ENCODE measurements at places on chromosomes 11 and 22.

- no peak for DNase-seq
These were observed 70.2 kb upstream of the LMO1 start for GRCh38 chr11:8333811-8334401.

GRCh38 chr11:36278531-36279282 is 10.5 kb downstream of the COMMD9 start:
- no peak for DNase-seq

- DNase-seq, result no peak
These were observed 320.3 kb upstream of the ZC3H12C start for GRCh38 chr11:109772892-109773291.

GRCh38 chr11:130197386-130198035 is 37.9 kb downstream of the ST14 start:
- no peak for DNase-seq

GRCh38 chr11:34696862-34697261 is 76.0 kb downstream of the EHF start:
- DNase-seq, result no peak

DNA sequence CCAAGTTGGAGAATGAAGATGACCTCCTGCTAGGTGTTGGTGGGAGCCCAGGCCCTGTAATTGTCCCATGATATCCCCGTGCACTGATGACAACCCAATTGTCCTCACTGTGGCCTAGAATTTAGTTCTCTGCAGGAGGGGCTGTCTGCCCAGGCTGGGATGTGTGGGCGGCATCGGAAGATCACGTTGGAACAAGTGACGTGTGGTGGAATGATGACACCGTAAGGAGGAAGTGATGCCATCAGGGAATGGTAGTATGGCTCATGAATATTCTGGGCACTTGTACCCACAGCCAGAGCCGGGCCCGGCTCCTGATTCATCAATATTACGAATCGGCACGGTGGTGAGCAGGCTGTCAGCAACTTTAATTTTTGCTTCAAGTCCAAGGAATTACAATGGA is 111.6 kb downstream of the MIAT start:
- no peak for DNase-seq

- no peak for DNase-seq
These were observed 82.9 kb upstream of the TBCEL start for GRCh38 chr11:120941000-120941399.

GRCh38 chr22:17817511-17818065 is 43.3 kb upstream of the BID start:
- DNase-seq, result no peak

- DNase-seq, result no peak
These were observed 2.4 kb downstream of the RASGRP2 start for GRCh38 chr11:64741375-64742086.

GRCh38 chr11:94754335-94754734 is 13.8 kb upstream of the AMOTL1 start:
- no peak for DNase-seq

GRCh38 chr22:43998679-43999264 is 25.3 kb upstream of the PARVB start:
- DNase-seq, result no peak

DNA sequence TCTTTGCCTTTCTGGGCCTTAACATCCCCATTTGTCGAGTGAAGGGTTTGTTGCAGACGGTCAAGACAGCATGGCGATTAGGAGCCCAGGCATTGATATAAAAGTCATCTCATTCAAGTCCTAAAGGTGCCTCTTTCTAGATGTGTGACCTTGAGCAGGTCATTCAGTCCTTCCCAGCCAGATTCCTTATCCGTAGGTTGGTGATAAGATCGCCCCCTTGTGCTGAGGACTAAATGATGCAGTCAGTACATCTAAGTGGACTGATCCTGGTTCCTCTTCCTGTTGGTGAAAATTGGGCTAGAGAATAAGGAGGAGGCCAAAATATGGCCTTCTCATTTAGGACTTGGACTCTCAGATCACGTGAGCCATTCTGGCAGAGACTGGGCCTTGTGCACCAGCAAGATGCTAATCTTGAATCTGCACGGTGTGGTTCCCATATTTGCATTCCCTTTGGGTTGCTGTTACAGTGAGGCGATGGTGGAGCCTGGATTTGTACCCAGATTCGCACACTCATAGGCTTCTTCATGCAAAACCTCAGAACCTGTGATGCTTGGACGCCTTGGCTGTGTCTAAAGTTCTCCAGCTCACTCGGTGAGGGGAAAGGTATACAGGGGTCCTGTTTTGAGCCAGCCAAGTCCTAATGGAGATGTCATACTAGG is 156.8 kb downstream of the MYO18B start:
- DNase-seq, result no peak

DNA sequence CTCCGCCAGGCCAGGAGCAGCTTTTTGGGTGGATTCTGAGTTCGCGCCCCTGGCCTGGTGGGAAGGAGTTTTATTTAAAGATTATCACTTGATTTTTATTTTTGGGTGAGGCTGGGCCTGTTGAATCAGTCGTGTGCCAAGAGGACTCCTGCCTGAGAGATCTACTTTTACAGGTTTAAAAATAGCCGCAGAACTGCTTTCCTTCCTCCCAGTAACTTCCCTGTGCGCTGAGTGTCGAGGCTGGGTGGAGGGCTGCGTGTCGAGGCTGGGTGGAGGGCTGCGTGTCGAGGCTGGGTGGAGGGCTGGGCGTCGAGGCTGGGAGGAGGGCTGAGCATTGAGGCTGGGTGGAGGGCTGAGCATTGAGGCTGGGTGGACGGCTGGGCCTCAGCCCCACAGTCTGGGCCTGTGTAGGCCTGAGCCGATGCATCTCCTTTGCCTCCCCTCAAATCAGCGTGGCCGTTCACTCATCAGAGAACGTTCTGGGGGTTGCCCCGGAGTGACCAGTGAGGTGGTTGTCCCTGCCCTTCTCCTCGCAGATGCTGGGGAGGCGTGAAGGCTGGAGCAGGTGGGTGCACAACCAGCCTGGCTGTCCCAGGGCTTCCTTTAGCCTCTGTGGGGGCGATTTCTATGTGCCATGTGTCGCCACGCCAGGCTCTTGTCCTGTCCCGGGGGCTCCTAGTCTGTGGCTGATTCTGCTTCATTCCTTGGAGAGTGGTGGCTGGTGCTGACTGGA is 30.1 kb downstream of the GRAMD4 start:
- DNase-seq, result no peak

DNA sequence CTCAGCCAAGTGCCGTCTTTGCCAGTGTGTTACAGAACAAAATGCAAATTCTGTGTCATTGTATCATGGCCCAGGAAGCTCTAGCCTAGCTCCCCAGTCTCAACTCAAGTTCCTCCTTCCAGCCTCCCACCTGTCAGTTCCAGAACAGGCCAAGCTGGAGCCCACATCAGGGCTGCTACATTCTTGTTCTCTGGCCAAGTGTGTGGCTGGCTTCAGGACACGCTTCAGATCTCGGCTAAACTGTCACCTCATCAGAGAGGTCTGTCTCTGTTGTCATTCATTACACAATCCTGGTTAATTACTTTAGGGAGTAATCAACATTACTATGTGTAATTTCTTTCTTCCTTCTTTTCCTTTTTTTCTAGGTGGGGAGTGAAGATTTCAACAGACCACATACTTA is 347.0 kb upstream of the SYN3 start:
- no peak for DNase-seq

GRCh38 chr22:26949193-26949592 is 291.8 kb downstream of the MIAT start:
- peak; percentile 2 for DNase-seq

- DNase-seq, result no peak
These were observed 246.2 kb upstream of the NCAM1 start for GRCh38 chr11:112715056-112715455.

GRCh38 chr22:21025266-21025665 is 7.1 kb downstream of the SLC7A4 start:
- no peak for DNase-seq

All from stimulated activated CD8-positive, alpha-beta memory T cell treated with anti-CD3 and anti-CD28 coated beads, Interleukin-2, amount 100 ng/mL, for 48 hours (primary cell).